CMK (cell line): ENCODE measurements at places on chromosomes 6 and 20.

- peak; percentile 51 for DNase-seq
Measured at GRCh38 chr6:53793318-53794136, 1.3 kb upstream of the LRRC1 start.

GRCh38 chr6:56734335-56734734, 91.6 kb upstream of the DST start:
- DNase-seq: no peak

DNA sequence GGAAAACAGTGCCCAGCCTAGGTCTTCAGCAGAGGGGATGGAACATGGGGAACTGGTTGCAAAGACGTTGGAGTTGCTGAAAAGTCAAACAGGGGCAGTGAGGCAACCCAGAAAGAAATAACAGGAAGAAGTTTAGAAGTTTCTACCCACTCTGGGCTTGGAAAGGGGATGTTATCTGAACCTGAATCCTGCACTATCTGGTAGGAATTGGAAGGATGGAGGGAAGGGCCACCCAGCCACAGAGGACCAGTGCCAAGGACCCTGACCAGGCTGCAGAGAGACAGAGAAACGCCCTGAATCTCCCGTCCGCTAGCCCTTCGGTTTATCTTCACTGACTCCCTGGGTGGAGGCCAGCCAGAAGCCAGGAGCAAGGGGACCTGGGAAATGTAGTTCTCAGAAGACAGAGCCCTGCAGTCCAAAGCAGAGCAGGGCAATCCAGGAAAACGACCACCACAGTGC, 217.3 kb upstream of the RREB1 start:
- DNase-seq: no peak

DNA sequence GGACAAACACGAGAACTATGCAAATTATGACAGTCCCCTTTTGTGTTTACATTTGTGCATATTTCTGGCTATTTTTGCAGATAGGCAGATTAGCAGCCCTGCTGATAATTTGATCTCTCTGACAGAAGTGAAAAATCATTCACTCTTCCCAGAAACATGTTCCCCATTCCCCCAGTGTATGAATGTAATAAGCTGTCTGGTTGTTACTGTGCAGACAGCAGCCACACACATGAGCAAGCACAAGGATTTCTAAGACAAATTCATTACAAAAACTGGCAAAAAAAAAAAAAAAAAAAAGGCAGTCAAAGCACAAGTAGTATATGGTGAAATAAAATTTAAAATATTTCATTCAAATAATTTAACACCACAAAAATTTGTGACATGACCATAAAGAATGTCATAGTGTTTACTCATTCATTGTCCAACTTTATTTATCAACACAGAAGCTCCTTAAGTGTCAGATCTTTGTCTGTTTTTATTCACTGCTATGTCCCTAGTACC, 95.5 kb upstream of the VGLL2 start:
- no peak for DNase-seq

- no peak for DNase-seq
Measured at GRCh38 chr6:148166339-148166968, 176.2 kb upstream of the SASH1 start.

DNA sequence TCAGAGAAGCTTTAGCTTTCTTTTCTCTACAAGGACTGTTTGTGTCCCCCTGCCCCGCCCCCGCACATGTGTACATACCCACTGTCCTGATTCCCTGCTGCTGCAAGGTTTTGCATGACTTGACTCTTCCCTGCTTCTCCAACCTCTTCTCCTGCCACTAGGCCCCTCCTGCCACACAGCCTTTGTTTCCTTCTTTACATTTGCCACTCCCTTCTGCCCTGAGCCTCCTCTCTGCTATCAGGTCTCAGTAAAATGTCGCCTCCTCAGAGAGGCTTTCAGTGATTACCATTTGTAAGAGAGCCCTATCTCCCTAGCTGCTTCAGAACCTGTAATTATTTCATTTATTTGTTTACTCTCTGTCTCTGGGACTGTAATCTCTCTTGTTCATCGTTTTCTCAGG, 56.4 kb upstream of the VSTM2L start:
- DNase-seq: no peak
